ENCODE measurements at places on chromosomes 2 and 18.

- no peak for DNase-seq
Observed at GRCh38 chr18:33744032-33744697, 166.1 kb downstream of the ASXL3 start.

- no peak for DNase-seq
Observed at GRCh38 chr2:147845411-147845971, 662 bp downstream of the ACVR2A start.

DNA sequence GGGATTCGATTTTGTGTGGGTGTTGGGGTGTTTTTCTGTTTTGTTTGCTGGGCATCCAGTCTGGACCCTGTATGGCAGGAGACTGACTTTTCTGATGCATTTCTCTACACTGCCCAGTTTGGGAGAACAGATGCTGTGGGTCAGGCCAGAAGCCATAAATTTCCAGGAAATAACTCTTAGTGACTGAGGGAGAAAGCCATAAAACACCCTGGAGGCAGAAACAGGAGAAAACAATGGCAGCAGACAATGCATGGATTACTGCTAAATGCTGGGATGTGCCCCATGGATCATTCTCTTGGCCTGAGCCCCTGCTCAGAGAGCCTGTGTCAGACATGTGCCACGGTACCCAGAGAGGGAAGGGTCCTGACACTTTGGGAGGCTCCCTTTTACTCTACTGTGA, 133.6 kb upstream of the CAPN13 start:
- no peak for DNase-seq

GRCh38 chr2:151051574-151052220, 210.0 kb downstream of the RBM43 start:
- no peak for DNase-seq

DNA sequence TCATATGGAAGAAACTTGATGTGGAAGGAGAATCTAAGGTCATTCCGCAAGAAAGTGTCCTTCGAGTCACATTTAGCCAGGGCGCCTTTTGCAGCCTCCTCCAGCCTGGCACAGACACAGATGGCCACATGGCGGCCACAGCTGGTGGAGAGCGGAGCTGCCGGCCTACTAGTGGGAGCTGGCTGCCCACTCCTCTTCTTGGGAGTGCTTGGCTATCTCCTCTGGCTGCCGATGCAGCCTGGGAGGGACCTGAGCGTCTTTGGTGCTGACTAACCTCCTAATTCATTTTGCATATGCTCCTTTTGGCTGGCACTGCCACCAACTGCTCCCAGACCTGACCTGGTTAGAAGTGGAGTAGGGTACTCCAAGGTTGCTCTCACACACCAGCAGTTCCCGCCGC, 199.3 kb upstream of the MYT1L start:
- DNase-seq: no peak

GRCh38 chr2:134407154-134407890, 153.4 kb downstream of the MGAT5 start:
- DNase-seq: no peak

DNA sequence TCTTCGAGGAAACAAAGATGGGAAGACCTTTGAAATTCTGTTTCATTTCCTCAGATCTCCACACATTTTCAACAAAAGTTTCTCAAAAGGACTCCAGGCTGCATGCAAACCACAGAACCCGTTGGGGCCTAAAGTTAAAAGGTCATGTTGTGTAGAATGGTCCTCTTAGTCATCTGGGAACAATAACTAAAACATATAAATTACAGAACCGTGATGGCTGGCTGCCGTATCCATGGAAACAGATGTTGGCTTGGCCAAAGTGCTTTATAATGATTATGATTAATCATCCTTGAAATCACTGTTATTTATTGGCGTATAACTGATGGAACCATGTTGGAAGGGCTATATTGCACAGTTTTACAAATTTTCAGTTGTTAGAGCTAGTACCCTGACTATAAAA, 182.8 kb upstream of the CRIM1 start:
- no peak for DNase-seq

GRCh38 chr2:170932166-170932565, 3.1 kb downstream of the GORASP2 start:
- no peak for DNase-seq

- no peak for DNase-seq
Observed at GRCh38 chr2:39059366-39059952, 61.4 kb downstream of the SOS1 start.

DNA sequence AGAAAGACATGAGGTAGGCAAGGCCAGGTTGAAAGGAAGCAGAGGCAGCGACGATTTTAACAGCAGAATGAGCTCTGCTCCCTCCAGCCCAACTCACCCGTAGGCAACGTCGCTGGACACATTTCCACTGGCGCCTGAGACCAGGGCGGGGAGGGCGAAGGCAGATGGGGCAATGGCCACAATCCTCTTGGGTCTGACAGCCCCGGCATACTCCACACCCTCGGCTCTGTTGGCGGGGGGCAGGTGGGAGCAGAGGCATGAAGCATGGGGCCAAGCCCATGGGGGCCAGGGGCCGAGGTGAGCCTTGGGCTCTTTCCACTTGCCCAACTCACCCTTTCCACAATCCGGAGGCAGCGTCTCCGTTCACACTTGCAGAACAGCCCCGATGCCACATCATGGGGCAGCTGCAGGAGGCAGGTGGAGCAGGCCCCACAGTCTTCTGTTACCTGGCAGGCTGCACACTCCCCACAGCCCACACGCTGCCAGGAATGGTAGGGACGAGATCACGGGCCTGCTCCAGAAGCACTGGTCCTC, 5.8 kb downstream of the MBD1 start:
- DNase-seq: no peak

GRCh38 chr2:170323743-170324142, 145.8 kb downstream of the MYO3B start:
- no peak for DNase-seq

- peak; percentile 78 for DNase-seq
Observed at GRCh38 chr2:85132834-85133637, at the start of gene TCF7L1. Gene TCF7L1 (plus strand): TSS chr2:85133392. CDS start chr2:85133685, 293 bp downstream.

- DNase-seq: peak; percentile 45
Observed at GRCh38 chr2:241843321-241844065, 15.2 kb downstream of the PDCD1 start.

- no peak for DNase-seq
Observed at GRCh38 chr2:152465541-152465940, 130.6 kb downstream of the FMNL2 start.

GRCh38 chr2:12176623-12177454, 430.4 kb downstream of the LPIN1 start:
- peak; percentile 64 for DNase-seq

- peak; percentile 69 for DNase-seq
Observed at GRCh38 chr2:25252291-25253152, 84.1 kb upstream of the POMC start.

DNA sequence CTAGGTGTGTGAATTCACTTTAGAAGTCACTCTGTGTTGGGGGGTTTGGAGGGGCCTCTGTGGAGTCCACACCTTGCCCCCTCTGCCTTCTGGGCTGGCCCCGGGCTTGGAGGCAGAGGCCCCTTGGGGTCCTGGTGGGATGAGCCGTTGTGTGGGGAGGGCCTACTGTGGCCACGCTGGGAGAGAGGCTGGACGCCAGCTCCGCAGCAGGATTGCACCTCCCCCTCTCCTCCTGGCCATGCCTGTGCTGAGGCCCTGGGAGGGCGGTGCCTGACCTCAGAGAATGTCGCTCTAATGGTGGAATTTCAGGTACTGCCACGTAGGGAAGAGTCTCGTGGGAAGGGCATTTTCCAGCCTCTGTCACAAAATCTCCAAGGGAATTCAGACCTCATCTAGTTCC, 237.0 kb downstream of the ATAD2B start:
- DNase-seq: no peak

DNA sequence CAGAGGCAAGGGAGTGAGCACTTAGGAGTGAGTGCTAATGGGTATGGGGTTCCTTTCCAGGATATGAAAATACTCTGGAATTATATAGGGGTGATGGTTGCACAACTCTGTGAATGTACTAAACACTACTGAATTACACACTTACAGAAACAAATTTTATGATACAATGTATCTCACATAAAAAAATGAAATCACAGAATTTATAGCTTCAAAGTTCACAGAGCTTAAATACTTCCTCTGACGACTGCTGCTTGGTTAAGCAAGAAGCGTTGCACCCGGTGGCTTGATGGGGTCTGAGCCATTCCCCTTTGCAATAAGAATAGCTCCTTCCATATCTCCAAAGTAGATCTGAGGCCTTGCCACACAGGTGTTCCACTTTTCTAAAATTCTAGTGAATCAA, 835.1 kb downstream of the TSN start:
- DNase-seq: no peak

GRCh38 chr2:127196998-127197397, 23.1 kb downstream of the CYP27C1 start:
- no peak for DNase-seq

GRCh38 chr2:9330612-9331270, 92.6 kb downstream of the ITGB1BP1 start:
- no peak for DNase-seq

DNA sequence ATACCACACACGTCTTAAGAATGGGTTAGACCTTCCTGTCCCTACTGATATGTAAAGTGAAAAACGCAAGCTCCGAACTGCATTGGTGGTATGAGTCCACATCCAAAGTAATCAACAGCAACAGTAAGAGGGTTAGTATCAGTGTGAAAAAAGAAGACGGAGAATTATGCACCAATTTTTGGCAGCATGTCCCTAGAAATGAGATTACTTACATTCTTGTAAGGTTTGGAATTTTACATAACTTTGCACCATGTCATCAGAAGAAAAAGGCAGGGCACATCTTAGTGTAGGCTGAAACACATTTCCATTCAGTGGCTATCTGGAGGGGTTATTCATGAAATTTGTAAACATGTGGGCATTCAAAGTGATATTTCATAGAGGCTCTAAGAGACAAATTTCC, 88.2 kb downstream of the LONRF2 start:
- DNase-seq: no peak

- no peak for DNase-seq
Observed at GRCh38 chr2:675460-675859, 1.7 kb downstream of the TMEM18 start.

GRCh38 chr2:209382775-209383174, 41.1 kb upstream of the MAP2 start:
- DNase-seq: no peak

- DNase-seq: no peak
Observed at GRCh38 chr2:14475994-14476393, 156.5 kb upstream of the LRATD1 start.

- DNase-seq: peak; percentile 62
Observed at GRCh38 chr2:39845460-39846146, 66.5 kb upstream of the THUMPD2 start.

DNA sequence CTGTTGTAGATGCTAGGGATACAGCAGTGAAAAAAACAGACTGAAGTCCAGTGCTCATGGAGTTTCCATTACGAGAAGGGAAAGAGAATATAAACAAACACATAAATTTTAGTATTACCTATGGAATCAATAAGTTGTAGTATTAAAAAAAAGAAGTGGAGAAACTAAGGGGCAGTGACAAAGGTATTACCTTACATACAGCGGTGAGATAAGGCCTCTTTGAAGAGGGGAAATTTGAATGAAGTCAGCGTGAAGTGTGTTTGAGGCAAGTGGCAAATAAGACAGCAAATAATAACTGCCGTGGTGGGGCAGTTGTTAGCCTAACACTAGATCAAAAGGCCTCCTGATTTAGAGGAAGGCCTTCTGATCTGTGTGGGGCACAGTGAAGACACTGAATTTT, 57.9 kb downstream of the TLK1 start:
- DNase-seq: no peak

DNA sequence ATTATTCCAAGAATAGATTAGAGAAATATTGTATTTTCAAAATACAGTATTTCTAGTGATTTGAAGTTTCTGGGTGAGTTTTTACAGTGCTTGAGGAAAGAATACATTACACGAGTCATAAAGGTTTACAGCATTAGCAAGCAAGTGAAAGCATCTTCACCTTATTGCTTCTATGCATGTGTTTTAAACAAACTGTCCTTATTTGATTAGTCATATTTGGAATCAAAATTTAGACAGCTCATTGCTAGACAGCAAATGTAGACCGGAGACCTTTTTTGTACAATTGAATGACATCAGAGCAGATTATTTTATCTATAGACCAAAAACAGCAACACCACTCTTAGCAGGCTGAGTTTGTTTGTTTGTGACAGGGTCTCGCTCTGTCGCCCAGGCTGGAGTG, 69.2 kb downstream of the FAM161A start:
- DNase-seq: no peak

GRCh38 chr2:70959851-70960832, 18.3 kb upstream of the ANKRD53 start:
- peak; percentile 22 for DNase-seq

DNA sequence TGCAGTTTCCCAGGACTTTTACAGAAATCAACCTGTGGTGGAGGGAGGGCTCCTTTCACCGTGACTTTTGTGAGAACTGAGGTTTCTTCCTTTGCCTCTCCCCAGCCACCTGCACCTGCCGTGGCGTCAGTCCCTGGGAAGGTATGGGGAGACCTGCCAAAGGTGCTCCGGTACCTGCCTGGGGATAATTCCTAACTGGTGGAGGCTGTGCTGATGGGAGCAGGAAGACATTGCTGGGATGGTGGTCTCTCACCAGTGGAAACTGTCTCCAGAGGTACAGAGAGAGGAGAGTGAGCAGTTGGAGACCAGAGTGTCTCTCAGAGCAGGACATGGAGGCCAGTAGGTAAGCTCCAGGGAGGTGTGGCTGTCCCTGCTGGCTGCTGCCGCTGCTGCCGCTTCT, 52.6 kb downstream of the CIB4 start:
- DNase-seq: no peak

- no peak for DNase-seq
Observed at GRCh38 chr2:133586978-133587377, 18.7 kb upstream of the NCKAP5 start.

DNA sequence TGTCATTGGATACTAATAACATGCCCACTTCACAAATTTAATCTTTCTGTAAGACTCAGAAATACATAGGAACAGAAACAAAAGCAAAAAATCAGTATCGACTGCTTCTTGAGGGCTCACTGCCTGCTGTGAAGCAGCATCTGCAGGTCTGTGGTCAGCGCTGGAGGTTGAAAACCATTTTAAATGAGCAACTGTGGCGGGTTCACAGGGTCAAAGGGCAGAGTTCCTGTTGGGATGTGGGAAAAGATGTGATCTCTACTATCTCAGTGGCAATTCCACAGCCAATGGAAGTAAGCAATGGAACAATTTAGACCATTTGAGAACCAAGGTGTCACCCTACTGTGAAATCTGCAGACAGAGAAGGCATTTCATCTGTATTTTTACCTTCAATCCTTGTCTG, 468.3 kb downstream of the PARD3B start:
- DNase-seq: no peak

GRCh38 chr2:102839668-102840388, 78.0 kb downstream of the TMEM182 start:
- no peak for DNase-seq
